NCI-H2081 (cell line): ENCODE measurements at places on chromosomes 7 and 10.
A peak's percentile ranks its signal among the peaks of the same experiment; 100 is the strongest.

GRCh38 chr10:83301732-83302131, 837.6 kb upstream of the GHITM start:
- no peak for DNase-seq

DNA sequence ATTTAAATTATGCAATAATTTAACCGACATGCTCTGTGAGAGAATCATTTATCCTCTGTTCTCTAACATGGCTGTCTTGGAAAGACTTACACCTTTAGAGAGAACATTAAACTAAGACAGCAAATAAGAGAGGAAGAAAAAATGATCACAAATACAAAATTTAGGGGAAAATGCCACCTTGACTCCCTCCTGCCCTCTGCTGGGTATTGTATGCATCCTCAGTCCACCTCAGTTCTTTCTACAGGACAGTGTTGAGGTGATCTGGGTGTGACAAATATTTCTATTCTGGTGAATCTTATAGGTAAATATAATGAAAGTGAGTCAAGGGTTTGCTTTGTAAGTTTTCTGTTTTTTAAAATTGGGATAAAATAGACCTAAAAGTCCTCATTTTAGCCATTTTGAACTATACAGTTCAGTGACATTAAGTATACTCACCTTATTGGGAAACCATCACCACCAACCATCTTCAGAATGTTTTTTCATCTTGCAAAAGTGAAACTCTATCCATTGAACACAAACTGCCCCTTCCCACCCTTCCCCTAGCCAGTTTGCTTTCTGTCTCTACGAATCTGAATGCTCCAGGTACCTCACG, 61.5 kb upstream of the ELMO1 start:
- DNase-seq: peak; percentile 19

DNA sequence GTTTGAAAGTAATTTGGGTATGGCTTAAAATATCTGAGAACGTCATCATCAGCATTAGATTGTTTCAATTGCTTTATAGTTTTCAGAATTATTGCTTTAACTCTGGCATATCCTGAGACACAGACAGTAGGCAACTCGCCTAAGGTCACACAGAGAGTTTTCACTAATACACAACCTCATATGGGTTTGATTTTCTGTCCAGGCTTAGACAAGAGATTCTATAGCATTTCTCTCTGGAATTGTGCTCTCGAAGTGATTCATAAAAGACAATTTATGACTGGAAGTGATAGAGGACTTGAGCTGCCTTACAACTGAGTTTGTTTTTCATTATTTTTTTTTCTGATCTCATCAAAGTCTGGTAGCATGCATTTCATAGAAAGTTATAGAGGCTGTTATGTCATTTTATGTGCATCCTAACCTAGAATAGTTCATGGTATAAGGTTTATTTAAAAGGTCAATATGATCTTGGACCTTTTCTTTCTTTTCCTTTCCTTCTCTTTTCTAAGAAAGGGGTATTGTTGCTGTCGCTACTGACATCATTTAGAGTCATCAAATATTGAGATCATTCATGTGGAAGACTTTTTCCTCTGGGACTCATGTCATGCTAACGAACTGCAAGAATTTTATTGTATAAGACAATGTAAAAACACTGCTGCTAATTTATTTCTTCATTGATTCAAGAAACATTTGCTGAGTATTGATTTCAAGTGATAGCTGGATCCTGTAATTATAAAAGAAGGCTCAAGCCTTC, 278.2 kb downstream of the PLXDC2 start:
- DNase-seq: no peak

GRCh38 chr10:79443338-79444198, 1.9 kb downstream of the ZCCHC24 start:
- no peak for DNase-seq

- DNase-seq: no peak
Observed at GRCh38 chr10:130904676-130905075, 406.8 kb downstream of the TCERG1L start.

DNA sequence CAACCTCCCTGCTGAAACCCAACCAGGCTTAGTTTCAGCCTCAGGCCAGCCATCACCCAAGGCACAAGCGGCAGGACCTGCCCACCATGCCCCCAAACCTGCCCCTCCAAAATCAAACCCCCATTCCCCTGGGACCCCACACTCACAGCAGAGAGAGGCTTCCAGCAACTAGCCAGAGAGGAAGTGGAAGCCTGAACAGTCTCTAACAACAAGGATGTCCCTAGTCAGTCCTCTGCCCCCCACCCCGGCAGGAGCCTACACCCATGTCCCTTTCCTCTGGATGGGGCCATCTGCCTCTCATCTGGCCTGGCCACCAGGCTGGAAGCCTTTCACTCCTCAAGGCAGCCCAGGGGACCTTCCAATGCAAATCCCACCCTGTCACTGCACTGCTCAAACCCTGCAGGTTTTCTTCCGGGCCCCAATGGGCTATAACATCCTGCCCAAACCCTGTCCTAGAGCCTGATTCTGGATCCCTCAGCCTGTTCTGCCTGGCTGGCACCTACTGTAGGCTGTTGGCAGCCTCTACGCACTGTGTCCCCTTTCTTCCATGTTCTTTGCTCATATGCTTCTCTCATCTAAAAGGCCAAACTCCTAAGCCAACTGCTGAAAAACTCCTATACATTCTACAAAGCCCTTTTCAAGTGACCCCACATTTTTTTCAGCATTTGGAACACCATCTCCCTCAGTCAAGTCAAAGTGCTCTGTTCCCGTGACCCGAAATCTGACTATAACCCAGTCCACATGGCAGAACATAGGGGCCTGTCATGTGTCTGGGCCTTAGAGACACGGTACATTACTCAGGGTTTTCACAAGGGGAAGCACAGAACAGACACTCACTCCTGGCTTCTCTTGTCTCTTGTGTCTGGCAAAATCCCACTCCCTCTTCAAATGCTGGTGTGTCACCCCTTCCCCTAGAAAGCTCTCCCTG, 253.3 kb downstream of the TNS3 start:
- DNase-seq: no peak

DNA sequence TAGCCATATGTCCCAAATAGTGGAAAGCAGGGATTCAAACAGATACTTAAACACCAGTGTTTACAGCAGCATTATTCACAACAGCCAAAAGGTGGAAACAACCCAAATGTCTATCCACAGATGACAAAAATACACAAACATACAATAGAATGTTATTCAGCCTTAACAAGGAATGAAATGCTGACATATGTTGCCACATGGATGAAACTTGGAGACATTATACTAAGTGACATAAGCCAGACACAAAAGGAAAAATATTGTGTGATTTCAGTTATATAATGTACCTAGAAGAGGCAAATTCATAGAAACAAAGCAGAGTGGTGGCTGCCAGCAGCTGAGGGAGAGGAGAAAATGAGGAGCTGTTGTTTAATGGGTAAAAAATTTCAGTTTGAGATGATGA, 533.9 kb upstream of the FZD8 start:
- DNase-seq: no peak

DNA sequence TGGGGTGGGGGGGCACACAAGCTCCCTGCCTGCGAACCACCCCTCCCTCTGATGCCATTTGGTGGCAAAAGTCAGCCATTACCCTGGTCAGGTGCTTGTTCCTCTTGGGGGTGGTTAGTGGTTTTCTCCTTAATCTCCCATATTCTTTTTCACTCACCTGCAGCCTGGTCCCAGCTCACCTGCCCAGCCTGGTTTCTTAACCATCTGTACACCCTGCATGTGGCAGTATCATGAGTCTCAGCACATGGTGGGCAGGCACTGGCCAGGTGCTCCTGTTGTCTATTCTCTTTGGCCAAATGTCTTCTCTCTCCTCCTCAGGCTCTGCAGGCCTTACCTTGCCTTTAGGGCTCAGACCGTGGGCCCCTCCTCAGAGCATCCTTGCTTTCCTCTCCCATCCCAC, 30.5 kb downstream of the OGDH start:
- no peak for DNase-seq

- no peak for DNase-seq
Observed at GRCh38 chr7:20298486-20298901, 32.2 kb upstream of the ITGB8 start.

DNA sequence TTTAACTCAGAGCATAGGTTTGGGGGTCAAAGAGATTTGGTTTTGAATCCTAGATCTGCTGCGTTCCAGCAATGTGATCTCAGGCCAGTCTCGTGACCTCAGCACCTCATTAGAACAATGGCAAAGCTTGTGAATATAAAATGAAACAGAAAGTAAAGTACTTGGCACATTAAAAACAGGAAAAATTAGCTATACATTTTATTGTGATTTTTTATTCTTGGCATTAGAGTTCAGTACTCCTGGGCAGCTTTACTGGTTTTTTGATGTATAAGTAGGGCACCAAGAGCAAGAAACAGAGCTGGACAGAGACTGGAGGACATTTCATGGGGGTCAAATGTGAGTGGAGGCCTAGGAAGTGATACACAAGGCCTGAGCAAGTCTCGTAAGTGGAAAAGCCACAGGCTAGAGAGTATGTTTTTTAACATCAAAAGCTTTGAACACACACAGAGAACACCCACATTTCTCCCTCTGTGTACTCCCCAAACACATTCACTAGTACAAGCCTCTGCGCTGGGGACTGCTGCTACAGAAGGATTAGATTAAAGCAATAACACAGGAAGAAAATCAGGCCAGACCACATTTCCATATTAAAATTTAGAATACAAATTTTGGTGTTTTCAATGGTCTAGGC, 157.2 kb upstream of the SLC25A13 start:
- DNase-seq: no peak

- DNase-seq: no peak
Observed at GRCh38 chr10:1025683-1026082, at the start of gene IDI2. TSS of gene IDI2 (minus strand) at chr10:1025859. CDS start at chr10:1024723, 1,136 bp downstream.

DNA sequence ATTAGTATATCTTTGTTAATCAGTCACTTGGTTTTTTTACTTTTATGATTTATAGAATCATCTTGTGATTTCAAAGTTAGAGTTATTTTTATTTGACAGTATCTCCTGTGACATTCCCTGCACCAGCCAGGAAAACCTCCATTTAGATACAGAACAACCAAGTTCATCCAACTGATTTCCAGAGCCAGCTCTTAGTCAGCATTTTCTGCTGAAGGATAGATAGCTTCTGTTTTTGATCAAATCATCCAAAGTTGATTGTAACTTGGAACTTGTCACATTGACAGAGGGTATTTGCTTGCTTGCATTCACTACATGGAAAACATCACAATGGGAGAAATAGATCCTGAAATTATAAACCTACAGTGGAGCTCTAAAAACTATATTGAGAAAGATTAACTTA, 122.6 kb downstream of the PON1 start:
- no peak for DNase-seq

DNA sequence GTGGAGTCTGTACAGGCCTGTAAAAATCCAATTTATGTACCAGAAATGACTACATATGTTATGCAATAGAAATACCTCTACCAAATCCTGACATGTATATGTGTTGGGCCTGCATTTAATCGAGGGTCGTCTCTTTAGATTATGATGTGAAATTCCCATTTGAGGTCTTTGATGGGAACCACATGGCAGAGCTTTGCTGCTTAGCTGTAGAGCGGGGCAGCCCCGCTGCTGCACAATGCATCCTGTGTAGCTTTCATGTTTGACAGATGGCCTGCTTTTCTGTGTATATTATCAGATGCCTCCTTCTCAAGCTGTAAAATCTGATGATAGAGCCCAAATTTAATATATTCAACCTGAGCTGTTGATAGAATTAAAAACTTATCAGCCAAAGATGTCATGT, 65.8 kb downstream of the RAB18 start:
- DNase-seq: no peak

DNA sequence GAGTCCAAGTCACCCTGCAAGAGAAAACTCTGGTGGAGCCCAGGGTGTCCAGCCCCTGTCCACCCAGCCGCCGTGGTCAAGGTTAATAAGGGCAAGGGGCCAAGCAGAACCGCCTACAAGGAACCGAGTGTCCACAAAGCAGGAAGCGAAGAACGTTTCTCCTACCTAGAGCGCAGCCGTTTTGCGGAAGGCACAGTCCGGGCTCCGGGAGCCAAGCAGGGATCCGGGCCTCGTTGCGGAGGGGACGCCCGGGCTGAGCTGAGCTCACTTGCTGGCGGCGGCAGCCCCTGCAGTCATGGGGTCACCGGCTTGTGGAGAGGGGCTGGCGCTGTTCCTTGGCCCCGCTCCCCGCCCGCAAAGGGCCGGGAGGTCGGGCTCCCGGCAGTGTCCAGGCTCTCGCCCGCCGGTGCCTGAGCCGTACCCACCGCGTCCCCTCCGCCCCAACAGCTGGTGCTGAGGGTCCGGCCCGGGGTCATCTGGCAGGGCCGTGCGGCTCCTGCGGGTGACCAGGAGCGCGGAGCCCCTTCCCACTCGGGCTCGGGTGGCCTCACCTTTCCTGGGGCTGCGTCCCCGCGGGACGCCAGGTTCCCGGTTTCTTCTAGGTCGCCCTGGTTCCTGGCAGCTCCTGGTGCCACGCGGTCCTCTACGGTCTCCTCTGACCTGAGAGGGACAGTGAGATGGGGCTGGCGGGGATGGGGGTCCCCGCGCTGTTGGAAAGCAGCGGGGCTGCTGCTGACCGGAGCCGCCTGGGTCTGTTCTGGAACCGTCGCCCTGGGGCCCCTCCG, 14.0 kb upstream of the ZNF273 start:
- DNase-seq: no peak

DNA sequence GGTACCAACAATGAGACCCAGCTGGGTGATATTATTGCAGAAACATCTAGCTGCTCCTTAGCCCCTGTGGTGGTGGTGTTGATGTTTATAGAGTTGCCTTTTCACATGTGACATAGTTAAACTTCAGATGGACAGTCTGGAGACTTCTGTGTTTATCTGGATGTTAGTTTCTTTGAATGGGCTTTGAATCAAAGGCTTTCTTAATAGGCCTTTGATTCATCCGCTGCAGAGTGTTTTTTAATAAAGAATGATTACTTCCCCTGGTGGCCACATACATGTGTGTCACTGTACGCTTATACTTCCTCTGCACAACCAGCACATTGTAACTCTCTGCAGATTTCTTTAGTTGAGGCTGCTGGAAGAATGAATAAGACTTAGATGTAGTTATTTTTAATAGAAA, 221.0 kb downstream of the DYNC1I1 start:
- peak; percentile 12 for DNase-seq

DNA sequence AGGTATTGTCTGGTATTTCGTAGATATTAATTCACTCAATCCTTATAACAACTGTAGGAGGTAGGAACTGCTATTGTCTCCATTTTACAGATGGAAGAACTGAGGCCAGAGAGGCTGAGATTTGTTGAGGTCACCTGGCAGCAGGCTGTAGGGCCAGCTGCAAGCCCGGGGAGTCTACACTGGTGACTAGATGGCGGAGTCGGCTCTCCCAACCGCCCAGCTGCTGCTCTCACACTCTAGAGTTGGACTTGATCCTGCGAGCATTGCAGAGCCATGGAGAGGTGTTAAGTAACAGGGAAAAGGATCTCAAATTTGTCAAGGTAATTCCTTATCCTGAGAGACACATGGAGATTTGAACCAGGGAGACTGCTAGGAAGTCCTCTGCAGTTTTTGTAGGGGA, 124.1 kb downstream of the CAMK1D start:
- DNase-seq: no peak

- no peak for DNase-seq
Observed at GRCh38 chr7:106222545-106222944, 62.2 kb downstream of the NAMPT start.
